ENCODE measurements at places on chromosomes 3 and 15.

- no peak for DNase-seq
Observed at GRCh38 chr3:167114619-167115018, 265.5 kb downstream of the ZBBX start.

GRCh38 chr3:62884096-62884870 lies 9.1 kb upstream of the CADPS start:
- no peak for DNase-seq

DNA sequence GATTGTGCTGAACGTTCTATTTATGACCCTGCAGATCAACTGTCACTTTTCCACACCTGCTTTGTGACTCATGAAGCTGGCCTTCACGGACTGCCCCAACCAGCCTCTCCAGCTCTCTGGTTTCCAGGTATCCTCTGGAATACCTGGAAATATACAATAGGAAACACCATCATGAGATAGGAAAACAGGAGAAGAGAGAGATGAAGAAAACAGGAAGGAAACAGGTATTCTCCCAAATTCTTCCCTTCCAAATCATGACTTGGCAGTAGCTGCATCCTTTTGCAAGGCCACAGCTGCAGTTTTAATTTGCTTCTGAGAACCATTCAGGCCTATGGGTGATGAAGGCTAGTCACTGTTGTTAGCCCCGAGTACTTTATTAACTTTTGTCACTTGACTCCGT lies 909.1 kb downstream of the EPHA3 start:
- DNase-seq: no peak

DNA sequence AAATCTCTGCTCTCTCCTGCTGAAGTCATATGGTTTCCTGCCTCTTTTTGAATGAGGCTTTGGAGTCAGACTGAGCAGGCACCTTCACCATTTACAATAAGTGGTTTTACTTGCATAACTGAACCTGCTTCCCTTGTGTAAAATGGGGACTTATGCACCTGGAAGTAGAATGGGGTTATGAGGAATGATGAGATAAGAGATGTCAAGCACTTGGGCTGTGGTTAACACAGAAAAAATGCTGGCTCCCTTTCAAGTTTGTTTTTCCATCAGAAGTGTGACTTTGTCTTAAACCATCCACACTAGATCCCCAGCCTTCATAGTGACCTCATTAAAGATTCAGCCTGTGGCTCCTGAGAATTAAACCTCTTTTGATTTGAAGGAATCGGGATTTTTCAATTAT lies 5.2 kb downstream of the EXOSC7 start:
- no peak for DNase-seq

- no peak for DNase-seq
Observed at GRCh38 chr3:128415773-128416577, 50.7 kb downstream of the DNAJB8 start.

DNA sequence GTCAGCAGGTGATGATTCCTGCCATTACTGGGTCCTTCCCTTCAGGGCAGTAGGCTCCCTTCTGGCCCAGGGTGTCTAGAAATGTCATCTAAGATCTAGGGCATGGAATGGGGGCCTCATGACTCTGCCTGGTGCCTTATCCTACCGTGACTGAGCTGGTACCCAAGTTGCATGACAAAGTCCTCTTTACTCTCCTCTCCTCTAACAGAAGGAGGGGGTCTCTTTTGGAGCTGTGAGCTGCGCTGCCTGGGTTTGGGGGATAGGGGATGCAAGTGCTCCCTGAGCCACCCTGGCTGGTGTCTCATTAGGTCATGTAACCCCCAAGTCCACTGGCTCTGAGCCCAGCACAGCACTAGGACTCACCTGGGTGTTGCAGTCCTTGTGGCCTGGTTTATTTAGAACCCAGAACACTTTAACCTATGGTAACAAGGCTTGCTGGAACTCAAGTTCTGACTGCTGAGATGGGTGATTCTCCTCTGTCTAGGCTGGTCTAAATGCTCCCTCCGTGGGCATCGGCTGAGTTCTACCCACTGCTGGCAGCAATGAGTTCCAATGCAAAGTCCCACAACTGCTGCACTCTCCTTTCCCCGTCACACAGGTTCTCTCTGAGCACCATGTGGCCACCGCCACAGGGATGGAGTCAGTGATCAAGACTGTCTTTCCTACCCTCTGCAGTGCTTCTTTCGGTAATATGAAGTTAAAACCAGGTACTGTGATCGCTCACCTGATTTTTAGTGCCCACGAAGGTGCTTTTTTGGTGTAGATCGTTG lies 34.0 kb downstream of the XXYLT1 start:
- DNase-seq: no peak
